ENCODE measurements at places on chromosomes 3 and 15. TPM values are rescaled to one million over a fixed set of nuclear protein-coding genes. Genes with fewer than 3 reads are reported as not detected.

DNA sequence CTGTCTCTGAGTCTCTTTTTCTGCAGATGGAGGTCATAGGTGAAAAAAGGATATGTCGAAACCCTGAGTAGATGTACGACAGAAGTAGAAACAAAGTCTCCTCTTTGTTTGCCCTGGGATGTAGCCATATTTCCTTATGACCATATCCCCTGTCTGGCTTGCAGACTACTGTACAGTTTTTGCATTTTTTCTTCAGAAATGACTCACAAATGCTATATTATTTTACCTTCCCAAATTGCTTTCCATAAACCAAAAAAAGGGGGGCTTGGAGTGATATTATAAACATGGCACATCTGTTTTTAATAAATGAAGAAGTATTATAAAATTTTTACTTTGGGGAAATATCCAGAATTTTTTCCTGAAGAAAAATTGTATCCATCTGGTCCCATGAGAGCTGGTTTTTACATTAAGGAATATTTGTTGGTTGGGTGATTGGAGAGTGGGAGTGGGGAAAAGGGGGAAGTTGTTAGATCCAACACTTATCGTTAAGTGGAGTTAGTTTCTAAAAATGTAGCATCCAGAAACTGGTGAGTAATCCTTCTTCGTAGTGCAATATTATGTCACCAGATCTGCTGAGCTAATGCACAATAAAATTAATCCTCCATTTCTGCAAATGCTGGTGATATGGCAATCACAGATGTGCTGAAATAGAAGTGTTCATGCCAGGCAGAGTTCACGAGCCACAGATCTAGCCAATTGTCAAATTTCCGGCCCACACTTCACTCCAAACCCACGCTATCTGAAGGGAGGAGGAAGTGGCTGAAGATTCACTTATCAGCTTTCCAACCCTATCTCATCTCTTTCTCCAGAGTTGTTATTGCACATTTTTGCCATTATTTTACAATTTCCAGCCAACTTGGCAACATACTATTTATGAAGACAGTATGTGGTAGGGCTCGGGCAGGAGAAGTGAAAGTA is 313.6 kb upstream of the ATP11B start:
- no peak overlapping the region for H3K4me3 ChIP-seq
- no peaks in the 10 kb centered on the region for H3K36me3 ChIP-seq
- no peak for DNase-seq
- no peak overlapping the region for H3K27ac ChIP-seq

DNA sequence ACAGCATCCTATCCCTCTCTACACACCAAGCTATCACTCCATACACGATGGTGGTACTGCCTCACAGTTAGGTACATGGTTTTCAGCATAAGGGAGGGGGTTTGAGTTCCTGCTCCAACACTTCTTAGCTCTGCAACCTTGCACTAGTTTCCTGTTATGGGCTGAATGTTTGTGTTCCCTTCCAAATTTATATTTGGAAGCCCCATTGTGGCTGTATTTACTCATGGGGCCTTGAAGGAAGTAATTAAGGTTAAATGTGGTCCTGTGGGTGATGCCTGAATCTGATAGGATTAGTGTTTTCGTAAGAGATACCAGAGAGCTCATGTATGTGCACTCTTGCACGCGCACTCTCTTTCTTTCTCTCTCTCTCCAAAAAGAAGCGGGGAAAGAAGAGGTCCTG is 259.4 kb downstream of the RORA start:
- no peaks in the 10 kb centered on the region for H3K27me3 ChIP-seq
- H3K27ac ChIP-seq: no peak overlapping the region
- no peaks in the 10 kb centered on the region for H3K4me1 ChIP-seq
- DNase-seq: no peak

GRCh38 chr3:32117320-32117719 is 10.9 kb downstream of the GPD1L start:
- no peaks in the 10 kb centered on the region for H3K4me1 ChIP-seq
- no peaks in the 10 kb centered on the region for H3K27me3 ChIP-seq
- no peak for DNase-seq

DNA sequence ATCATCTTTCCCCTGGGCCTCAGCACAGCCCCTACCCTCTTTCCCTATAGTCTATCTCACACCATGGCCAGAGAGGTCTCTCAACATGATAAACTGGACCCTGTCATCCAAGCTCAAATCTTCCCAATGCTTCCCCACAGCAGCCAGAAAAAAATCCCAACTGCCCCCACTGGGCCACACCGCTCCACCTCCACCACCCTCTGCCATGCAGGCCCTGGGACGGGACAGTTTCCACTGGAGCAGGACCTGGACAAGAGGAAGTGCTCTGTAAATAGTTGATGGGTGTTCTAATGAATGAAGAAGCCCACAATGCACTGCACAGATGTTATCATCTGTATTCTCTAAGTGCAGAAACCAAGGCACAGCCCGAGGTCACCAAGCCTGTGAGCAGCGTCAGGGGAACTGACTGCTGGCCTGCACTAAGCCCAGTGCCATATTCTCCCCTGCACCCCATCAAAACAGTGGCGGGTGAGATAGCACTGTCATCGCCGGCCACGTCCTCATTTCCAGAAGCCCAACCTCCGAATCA is 161.1 kb downstream of the NUP210 start:
- no peak overlapping the region for H3K27ac ChIP-seq
- DNase-seq: peak; percentile 60
- H3K4me3 ChIP-seq: no peak overlapping the region
- H3K4me1 ChIP-seq: no peaks in the 10 kb centered on the region
- H3K27me3 ChIP-seq: peaks cover 30% of the 10 kb centered on the region
- H3K36me3 ChIP-seq: no peaks in the 10 kb centered on the region

GLDN gene
- total RNA-seq: 20.5 TPM

GRCh38 chr3:124014366-124014942 is 22.5 kb upstream of the ROPN1 start:
- no peaks in the 10 kb centered on the region for H3K4me1 ChIP-seq
- no peak for DNase-seq
- H3K4me3 ChIP-seq: no peak overlapping the region
- no peaks in the 10 kb centered on the region for H3K27me3 ChIP-seq

- peaks cover 14% of the 10 kb centered on the region for H3K4me1 ChIP-seq
- H3K36me3 ChIP-seq: no peaks in the 10 kb centered on the region
- H3K27ac ChIP-seq: no peak overlapping the region
- no peak for DNase-seq
- H3K27me3 ChIP-seq: no peaks in the 10 kb centered on the region
Measured at GRCh38 chr3:184642631-184643285, 69.1 kb downstream of the MAGEF1 start.

DCP1A gene
- 18.7 TPM for total RNA-seq

DNA sequence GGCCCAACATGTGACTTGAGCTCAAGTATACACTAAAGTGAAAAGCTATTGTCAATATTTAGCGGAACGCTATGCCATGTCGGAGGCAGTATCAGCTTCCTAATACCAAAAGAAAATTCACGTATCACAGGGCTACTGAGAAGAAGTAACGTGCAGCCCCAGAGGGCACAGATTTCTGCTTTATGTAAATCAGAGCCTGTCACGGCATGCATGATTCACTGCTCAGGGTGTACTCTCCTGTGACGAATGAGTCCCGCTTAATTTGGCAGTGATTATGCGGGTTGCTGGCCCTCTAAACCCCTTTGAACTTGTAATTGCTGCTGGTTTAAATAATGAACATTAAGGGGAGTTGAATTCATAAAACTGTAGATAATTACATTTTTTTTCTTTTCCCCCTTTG is 85.3 kb downstream of the MEIS2 start:
- H3K4me1 ChIP-seq: peaks cover 6% of the 10 kb centered on the region
- no peaks in the 10 kb centered on the region for H3K27me3 ChIP-seq
- no peak overlapping the region for H3K27ac ChIP-seq
- H3K36me3 ChIP-seq: no peaks in the 10 kb centered on the region

GRCh38 chr15:74843891-74844299 is 939 bp upstream of the ULK3 start:
- H3K4me3 ChIP-seq: no peak overlapping the region
- H3K27me3 ChIP-seq: no peaks in the 10 kb centered on the region
- peaks cover 17% of the 10 kb centered on the region for H3K4me1 ChIP-seq
- DNase-seq: no peak
- H3K27ac ChIP-seq: no peak overlapping the region
- peaks cover 66% of the 10 kb centered on the region for H3K36me3 ChIP-seq

GP9 gene
- not detected for total RNA-seq

- H3K27ac ChIP-seq: no peak overlapping the region
- H3K4me1 ChIP-seq: peaks cover 16% of the 10 kb centered on the region
- no peak for DNase-seq
- H3K36me3 ChIP-seq: no peaks in the 10 kb centered on the region
Measured at GRCh38 chr3:133891662-133892378, 3.9 kb downstream of the RAB6B start.

DNA sequence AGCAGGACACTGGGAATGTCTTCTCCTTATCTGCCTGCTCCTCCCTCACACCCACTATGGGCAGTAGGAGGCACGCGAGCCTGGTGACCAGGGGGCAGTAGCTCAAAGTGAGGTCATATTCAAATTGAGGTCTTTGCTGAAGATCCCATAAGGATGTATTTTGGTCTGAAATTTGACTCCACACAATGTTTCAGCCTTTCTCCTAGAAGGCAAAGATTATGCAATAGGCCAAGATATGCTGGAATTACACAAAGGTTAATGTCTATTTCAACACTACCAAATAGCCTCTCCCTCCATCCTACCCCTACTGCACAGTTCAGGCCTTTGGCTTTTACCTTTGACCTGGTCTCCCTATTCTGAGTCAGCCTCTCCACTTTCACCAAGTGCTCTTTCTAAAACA is 203.0 kb downstream of the TIGIT start:
- no peak overlapping the region for H3K27ac ChIP-seq
- H3K36me3 ChIP-seq: no peaks in the 10 kb centered on the region
- DNase-seq: no peak
- H3K4me3 ChIP-seq: no peak overlapping the region

- no peak overlapping the region for H3K27ac ChIP-seq
- no peaks in the 10 kb centered on the region for H3K4me1 ChIP-seq
- no peak overlapping the region for H3K4me3 ChIP-seq
- no peak for DNase-seq
Measured at GRCh38 chr3:13219902-13220296, 146.7 kb upstream of the IQSEC1 start.

- no peaks in the 10 kb centered on the region for H3K4me1 ChIP-seq
- DNase-seq: no peak
- H3K27me3 ChIP-seq: no peaks in the 10 kb centered on the region
- no peaks in the 10 kb centered on the region for H3K36me3 ChIP-seq
- H3K4me3 ChIP-seq: no peak overlapping the region
- H3K27ac ChIP-seq: no peak overlapping the region
Measured at GRCh38 chr3:98573181-98573728, 20.2 kb downstream of the CPOX start.

DNA sequence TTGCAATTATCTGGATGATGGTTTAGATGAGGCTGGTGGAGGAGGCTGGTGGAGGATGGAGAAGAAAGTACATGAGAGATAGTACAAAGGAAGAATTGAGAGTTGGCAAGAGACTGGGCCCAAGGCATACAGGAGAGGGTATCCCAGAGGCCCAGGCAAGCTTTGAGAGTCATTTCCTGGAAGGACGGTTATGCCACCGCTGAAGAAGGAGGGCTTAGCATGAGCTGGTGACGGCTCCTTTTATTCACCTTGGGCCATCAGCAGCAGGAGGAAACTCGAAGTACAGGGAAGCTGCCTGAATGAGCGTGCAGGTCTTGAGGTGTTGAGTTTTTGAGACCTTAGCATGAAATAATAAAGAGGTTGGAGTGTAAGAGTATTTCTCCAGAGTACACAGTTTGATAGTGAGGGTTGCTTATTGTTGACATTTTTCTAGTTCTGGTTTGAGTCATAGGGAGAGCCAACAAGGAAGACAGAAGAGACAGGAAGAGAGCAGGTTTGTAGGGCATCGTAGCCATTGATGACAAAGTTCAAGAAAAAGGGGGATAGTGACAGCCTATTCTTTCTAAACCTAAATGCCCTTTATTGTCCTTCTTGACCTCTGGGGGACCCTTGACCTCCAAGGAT is 13.8 kb downstream of the THSD4 start:
- no peak for DNase-seq
- no peaks in the 10 kb centered on the region for H3K27me3 ChIP-seq
- no peaks in the 10 kb centered on the region for H3K36me3 ChIP-seq
- H3K27ac ChIP-seq: no peak overlapping the region
- no peak overlapping the region for H3K4me3 ChIP-seq

- H3K4me1 ChIP-seq: no peaks in the 10 kb centered on the region
- H3K36me3 ChIP-seq: no peaks in the 10 kb centered on the region
- peak; percentile 29 for DNase-seq
- no peaks in the 10 kb centered on the region for H3K27me3 ChIP-seq
- H3K27ac ChIP-seq: no peak overlapping the region
- no peak overlapping the region for H3K4me3 ChIP-seq
Measured at GRCh38 chr15:94793641-94794040, 562.3 kb downstream of the MCTP2 start.

GRM7 gene
- 0.21 TPM for total RNA-seq

DNA sequence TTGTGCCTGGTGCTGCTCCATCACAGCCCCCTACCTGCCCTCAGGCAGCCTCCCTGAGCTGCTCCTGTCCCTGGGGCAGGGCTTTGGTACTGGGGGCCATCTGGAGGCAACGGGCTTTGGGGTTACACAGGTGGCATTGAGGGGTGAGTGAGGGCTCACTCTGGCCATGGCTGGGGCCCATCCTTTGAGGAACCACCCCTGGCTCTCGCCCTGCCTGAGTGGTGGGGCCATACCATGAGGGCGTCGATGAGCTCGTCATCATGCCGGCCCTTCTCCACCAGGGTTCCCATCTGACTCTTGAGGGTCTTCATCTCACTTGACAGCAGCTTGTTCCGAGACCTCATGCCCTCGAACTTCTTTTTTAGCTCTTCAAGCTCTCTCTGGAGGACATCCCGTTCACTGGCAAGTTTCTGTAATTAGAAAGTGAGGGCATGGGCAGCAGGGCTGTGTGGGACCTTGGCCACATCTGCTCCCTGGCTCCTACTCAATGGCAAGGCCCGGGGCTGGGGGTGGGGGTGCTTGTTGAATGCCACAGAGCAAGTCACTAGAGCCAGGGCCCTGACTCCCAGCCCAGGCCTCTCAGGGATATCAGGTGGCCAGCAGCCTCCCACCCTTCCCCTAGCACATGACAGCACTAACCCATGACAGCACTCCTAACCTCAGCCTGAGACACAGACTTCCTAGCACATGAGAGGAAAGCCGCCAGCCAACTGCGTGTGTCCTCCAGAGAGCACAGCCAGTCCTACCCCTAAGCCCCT is 33.5 kb downstream of the CCDC13 start:
- H3K4me1 ChIP-seq: no peaks in the 10 kb centered on the region
- no peaks in the 10 kb centered on the region for H3K27me3 ChIP-seq
- H3K27ac ChIP-seq: no peak overlapping the region
- no peak overlapping the region for H3K4me3 ChIP-seq
- no peaks in the 10 kb centered on the region for H3K36me3 ChIP-seq

GOLGA8S gene
- total RNA-seq: 0.29 TPM

DNA sequence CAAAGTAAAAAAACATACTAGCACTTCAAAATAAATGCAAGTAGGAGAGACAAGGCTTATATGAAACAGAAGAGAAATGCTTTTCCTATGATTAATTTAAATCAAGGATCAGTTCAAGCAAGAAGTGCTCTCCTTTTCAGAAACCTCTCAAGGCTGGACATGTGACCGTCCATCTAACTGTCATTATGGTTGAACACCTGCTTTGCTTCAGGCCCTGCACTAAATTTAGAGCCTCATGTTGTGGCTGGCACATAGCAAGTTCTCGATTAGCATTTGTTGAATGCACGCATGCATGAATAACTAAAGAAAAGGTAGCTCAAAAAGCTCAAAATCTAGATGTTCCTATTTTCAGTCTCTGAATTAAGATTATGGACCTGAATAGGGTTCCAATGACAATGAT is 82.0 kb downstream of the SV2B start:
- H3K4me1 ChIP-seq: no peaks in the 10 kb centered on the region
- no peak for DNase-seq
- peaks cover 10% of the 10 kb centered on the region for H3K27me3 ChIP-seq

EHHADH gene
- total RNA-seq: 13.5 TPM

- H3K4me3 ChIP-seq: no peak overlapping the region
- no peaks in the 10 kb centered on the region for H3K27me3 ChIP-seq
- H3K36me3 ChIP-seq: no peaks in the 10 kb centered on the region
- H3K27ac ChIP-seq: no peak overlapping the region
- DNase-seq: no peak
Measured at GRCh38 chr3:14758297-14758696, 60.5 kb upstream of the FGD5 start.
